Right forelimb (tissue), 1 donor: ENCODE measurements at places on chromosomes 7 and 10.

DNA sequence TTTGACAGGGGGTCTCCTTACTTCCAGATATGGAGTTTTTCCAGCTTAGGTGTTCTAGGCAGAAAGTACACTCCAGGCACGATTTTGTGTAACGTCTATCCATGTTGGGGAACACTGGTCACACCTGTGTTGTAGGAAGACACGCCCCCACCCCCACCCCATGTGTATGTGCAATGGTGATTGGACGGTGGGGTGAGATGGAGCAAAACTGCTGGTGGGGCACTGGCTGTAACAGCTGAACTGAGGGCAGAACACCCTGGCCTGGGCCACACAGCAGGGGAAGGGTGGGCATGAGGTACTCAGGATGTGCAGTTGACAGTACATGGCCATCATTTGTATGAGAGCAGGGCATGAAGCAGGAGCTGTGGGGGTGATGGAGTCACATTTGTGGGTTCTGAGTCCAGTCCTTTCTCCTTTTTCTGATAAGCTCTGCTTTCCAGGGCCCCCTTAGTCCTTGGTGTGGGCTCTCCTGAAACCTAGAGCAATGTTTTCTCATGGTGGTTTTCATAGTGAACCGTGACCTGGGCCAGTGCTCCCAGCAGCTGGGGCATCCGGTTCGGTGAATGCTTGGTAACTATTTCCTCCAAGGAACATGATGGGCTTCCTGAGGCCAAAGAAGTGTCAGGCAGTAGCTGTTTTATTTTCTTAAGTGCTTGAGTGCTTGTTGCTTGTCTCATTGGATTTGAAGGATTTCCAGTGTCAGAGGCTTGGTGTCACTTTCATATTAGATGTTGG lies 63.4 kb upstream of the AQP1 start:
- DNase-seq = no peak

GRCh38 chr10:125739994-125740679 lies 20.6 kb downstream of the EDRF1 start:
- DNase-seq = no peak

DNA sequence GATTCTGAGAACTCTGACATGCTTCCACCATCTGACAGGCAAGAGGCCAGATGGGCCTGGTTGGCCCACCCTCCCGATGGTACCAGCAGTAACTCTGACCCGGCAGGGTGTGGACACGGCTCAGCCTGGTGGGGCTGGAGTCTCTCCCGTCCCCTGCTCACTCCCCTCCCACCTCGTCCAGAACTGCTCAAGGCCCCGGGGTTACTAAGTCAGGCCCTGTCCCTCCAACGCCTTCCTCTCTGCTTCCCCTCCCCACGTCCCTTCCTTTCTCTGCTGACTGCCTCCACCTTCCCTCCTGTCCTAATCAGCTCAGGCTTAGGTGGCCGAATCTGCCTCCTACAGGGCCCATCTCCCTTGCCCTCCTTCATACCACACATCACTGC lies 12.5 kb downstream of the CALML5 start:
- DNase-seq = no peak

DNA sequence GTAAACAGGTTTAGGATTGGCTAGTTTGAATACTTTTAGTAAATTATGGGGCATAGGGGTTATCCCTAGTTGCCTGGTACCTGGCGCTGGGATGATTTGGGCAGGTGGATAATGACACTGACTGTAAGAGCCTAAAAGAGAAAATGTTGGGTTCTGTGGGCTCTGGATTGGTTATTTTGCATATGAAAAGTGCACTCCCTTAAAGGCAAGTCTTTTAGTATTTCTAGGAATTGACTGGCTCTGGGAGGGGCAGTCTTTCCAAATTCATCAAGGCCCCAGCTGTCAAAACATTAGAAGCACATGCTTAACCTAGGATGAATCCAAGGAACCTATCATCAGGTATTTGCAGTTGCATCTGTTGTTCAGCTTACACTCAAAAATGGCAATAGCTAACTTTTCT lies 454.6 kb upstream of the SORCS1 start:
- DNase-seq = no peak

- DNase-seq = no peak
Observed at GRCh38 chr7:142611566-142612236, 137.6 kb upstream of the PRSS1 start.

- DNase-seq = no peak
Observed at GRCh38 chr7:73809467-73809951, 21.3 kb upstream of the CLDN4 start.

- no peak for DNase-seq
Observed at GRCh38 chr7:138204285-138204981, 128.2 kb downstream of the AKR1D1 start.

DNA sequence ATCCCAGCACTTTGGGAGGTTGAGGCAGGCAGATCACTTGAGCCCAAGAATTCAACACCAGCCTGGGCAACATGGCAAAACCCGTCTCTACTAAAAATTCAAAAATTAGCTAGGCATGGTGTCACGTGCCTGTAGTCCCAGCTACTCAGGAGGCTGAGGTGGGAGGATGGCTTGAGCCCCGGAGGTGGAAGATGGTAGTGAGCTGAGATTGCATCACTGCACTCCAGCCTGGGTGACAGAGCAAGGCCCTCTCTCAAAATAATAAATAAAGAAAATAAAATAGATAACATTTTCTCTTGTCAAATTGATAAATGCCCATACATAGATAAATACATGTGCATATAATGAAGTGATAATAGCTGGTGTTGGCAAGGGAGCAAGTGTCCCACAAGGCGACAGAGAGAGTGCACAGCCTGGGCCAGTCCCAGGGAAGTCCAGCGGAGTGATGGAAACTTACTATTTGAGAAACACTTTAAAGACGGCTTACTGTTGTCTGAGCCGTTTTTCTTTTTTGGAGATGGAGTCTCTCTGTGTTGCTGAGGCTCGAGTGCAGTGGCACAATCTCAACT lies 33.4 kb upstream of the DLG5 start:
- no peak for DNase-seq
